ENCODE measurements at places on chromosomes 12 and 14. TPM values are rescaled to one million over a fixed set of nuclear protein-coding genes. Genes with fewer than 3 reads are reported as not detected.

DNA sequence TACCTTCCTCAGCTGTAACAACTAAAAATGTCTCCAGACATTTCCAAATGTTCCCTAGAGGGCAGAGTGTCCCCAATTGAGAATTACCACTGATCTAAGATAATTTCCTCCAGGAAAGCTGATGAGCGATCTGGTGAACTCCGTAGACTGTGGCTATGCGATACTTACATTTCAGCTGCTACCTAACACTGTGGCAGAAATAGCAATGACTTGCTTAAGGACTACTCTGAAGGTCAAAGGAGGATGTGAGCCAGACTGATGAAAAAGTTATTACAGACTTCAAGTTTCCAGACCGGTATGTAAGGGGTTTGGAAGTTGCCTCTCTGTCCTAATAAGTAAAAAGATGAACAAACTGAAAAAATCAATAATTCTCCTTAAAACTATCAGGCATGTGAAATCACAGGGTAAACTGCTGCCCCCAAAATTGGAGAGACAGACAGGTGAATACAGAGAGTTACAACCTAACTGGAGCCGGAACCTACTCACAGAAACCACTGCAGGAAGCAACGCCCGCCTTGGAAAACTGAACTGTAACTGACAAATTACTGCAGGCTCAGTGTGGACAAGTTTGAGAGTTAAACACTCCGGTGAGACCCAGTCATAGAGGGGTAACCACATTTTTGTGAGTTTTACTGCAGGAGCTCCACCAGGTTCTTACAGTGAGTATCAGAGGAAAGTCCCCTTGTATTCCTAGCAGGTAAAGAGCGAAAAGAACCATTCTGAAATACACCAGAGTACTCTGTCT lies 60.0 kb upstream of the PARP11 start:
- DNase-seq: no peak
- H3K4me1 ChIP-seq: peaks cover 6% of the 10 kb centered on the region
- H3K4me3 ChIP-seq: no peak overlapping the region
- H3K36me3 ChIP-seq: no peaks in the 10 kb centered on the region

- no peak overlapping the region for H3K27ac ChIP-seq
- no peak for DNase-seq
- H3K27me3 ChIP-seq: no peaks in the 10 kb centered on the region
- H3K4me1 ChIP-seq: no peaks in the 10 kb centered on the region
- no peak overlapping the region for H3K4me3 ChIP-seq
These were observed 514.2 kb downstream of the VRK1 start for GRCh38 chr14:97311411-97311810.

GRCh38 chr14:38278035-38278434 lies 22.1 kb upstream of the CLEC14A start:
- no peak overlapping the region for H3K4me3 ChIP-seq
- DNase-seq: no peak
- H3K4me1 ChIP-seq: no peaks in the 10 kb centered on the region
- no peaks in the 10 kb centered on the region for H3K27me3 ChIP-seq

- H3K27me3 ChIP-seq: no peaks in the 10 kb centered on the region
- no peak overlapping the region for H3K4me3 ChIP-seq
- H3K36me3 ChIP-seq: no peaks in the 10 kb centered on the region
- H3K4me1 ChIP-seq: no peaks in the 10 kb centered on the region
These were observed 660.9 kb downstream of the C12orf50 start for GRCh38 chr12:87368259-87368658.

DNA sequence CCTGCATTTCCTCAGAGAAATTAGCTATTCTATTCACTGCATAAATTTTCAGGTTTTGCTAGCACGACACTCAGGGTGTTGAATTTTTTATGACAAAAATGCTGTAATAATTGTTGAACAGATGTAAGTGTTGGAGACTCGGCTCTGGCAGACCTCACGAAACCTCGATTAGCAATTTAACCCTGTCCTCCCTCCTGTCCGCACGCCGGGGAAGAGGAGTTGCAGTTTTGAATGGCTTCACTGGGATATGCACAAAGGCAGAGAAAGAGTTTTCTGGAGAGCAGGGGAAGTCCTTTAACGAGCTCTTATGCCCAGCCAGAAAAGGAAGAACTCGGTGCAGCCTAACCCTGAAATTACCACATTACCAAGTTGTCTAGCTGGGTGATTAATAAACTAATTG lies 661.1 kb downstream of the VRK1 start:
- H3K27ac ChIP-seq: no peak overlapping the region
- peak; percentile 20 for DNase-seq
- no peaks in the 10 kb centered on the region for H3K36me3 ChIP-seq
- H3K27me3 ChIP-seq: no peaks in the 10 kb centered on the region

- no peaks in the 10 kb centered on the region for H3K36me3 ChIP-seq
- peak; percentile 100 for DNase-seq
- H3K27ac ChIP-seq: peak overlapping the region; percentile 98
- H3K27me3 ChIP-seq: no peaks in the 10 kb centered on the region
These were observed 13.6 kb upstream of the CALM1 start for GRCh38 chr14:90383126-90383730.

GRCh38 chr12:5488626-5488955 lies 56.7 kb downstream of the NTF3 start:
- no peak overlapping the region for H3K27ac ChIP-seq
- H3K4me1 ChIP-seq: no peaks in the 10 kb centered on the region
- no peak for DNase-seq
- H3K4me3 ChIP-seq: no peak overlapping the region

- H3K4me3 ChIP-seq: no peak overlapping the region
- H3K36me3 ChIP-seq: peaks cover 16% of the 10 kb centered on the region
- no peaks in the 10 kb centered on the region for H3K27me3 ChIP-seq
- H3K27ac ChIP-seq: no peak overlapping the region
- no peak for DNase-seq
These were observed 11.8 kb downstream of the SLC25A47 start for GRCh38 chr14:100334904-100335303.

DNA sequence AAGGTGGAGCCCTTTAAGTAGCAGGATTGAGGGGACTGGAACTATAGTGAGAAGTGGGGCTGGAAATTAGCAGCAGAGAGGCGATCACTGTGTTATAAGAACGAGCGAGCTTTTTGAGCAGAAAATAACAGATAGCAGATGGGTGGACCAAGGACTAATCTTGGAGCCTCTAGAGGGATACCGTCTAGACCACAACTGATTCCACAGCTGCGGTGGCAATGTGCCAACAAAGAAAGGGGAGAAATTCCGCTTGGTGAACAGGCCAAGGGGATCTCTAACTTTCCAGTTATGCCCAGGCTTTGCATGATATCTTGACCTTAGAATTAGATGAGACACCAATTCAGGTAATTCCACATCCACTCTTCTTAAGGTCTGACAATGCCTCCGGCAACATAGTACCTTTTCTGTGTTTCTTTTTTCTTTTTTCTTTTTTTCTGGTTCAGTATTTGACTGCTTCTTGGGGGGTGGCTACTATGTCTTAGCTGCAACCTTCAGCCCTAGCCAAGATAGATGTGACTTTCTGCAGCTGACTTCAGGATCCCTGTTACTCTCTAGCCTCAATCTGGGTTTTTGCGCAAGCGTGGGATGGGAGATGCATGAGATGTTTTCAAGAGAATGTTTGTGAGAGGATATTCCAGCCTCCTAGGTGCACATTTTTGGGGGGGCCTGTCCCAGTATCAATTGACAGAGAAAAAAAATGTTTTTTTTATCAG lies 143.4 kb upstream of the CPSF6 start:
- DNase-seq: no peak
- no peak overlapping the region for H3K27ac ChIP-seq
- no peaks in the 10 kb centered on the region for H3K4me1 ChIP-seq
- H3K27me3 ChIP-seq: no peaks in the 10 kb centered on the region
- no peaks in the 10 kb centered on the region for H3K36me3 ChIP-seq
- H3K4me3 ChIP-seq: no peak overlapping the region

TAS2R19 gene
- total RNA-seq: 25.0 TPM

ANO4 gene
- total RNA-seq: 1.9 TPM

ALG10B gene
- 11.7 TPM for total RNA-seq

GPRC5A gene
- total RNA-seq: 212 TPM

CHGA gene
- 4.4 TPM for total RNA-seq
